Activated naive CD4-positive, alpha-beta T cell (primary cell): ENCODE measurements at places on chromosomes 4 and X.
A peak's percentile ranks its signal among the peaks of the same experiment; 100 is the strongest.

- no peak for DNase-seq
These were observed 156.0 kb upstream of the ANKRD50 start for GRCh38 chr4:124868495-124868894.

DNA sequence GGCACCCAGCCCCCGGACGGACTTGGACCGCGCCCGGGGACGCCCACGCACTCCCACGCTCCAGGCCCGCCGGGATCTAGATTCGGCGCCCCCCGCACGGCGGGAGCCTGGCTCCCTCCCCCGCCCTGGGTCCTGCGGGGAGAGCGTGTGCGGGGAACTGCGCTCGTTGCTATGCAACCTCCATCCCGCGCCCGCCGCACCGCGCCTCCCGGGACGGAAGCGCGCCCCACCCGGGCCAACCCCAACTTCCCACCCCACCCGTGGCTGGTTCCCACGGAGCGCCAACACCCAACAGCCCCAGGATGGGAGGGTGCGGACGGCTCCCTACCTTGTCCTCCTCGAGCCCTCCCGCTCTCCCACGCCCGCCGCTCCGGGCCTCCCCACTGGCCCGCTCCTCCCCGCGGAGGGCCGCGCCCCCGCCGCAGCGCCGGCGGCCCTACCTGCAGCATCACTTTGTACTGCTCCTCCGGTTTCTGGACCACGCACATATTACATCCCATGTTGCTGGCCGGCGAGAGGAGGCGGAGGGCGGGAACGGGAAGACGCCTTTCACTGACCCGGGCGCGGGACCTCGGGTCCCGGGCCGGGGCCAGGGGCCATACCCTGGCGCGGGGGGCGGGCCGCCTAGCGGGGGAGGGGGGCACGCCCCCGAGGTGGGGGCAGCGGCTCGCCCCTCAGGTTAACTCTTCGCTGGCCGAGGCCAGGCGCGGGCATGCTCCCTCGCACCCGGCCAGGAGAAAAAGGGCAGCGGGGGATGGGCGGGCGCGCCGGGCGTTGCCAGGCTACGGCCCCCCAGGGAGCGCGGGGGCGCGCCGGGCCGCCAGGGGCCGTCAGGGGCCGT, at the start of gene PDZD4:
Gene PDZD4 (minus strand): TSS at position 746 of the 841 bp plus-strand sequence. CDS start 246 bp downstream, at position 500.
- DNase-seq = no peak

- DNase-seq = no peak
These were observed 8.0 kb upstream of the FNIP2 start for GRCh38 chr4:158760866-158761265.

GRCh38 chr4:113052379-113052951, 3.0 kb downstream of the ANK2 start:
- no peak for DNase-seq

GRCh38 chr4:1285151-1285789, 4.4 kb upstream of the MAEA start:
- no peak for DNase-seq

DNA sequence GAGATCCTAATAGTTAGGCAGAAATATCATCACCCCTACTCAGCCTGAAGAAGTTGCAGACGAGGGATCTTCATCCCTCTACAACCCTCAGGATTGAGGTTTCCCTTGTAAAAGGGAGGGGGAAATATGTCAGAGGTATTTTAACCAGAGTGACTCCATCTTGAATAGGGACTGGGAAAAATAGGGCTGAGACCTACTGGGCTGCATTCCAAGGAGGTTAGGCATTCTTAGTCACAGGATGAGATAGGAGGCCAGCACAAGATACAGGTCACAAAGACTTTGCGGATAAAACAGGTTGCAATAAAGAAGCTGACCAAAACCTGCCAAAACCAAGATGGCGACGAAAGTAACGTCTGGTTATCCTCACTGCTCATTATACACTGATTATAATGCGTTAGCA, 17.5 kb downstream of the IL13RA2 start:
- DNase-seq = no peak

GRCh38 chr4:40122941-40123340, 66.3 kb downstream of the N4BP2 start:
- no peak for DNase-seq

- DNase-seq = no peak
These were observed 94.5 kb upstream of the EOLA2 start for GRCh38 chrX:150032742-150033141.

GRCh38 chr4:6221301-6221850, 21.0 kb upstream of the JAKMIP1 start:
- no peak for DNase-seq

- DNase-seq = no peak
These were observed 1.1 kb upstream of the CHST7 start for GRCh38 chrX:46572340-46572936.

DNA sequence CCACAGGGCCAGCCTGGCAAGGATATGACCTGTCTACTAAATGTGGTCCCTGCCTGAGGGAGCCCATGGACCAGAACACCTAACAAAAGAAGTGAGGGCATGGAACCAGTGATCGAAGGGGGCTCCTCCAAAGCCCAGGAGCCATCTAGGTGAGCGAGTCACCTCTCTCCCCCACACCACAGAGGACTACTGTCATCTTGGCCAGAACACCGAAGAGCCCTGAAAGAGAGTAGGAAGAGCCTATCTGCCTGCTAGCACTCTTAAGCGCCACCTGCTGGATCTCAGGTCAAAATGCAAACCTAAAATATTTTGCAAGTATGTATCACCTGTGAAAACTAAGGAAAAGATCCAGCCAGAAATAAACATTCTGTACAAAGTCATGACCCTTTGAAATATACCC, 137.9 kb upstream of the ZXDB start:
- DNase-seq = no peak

DNA sequence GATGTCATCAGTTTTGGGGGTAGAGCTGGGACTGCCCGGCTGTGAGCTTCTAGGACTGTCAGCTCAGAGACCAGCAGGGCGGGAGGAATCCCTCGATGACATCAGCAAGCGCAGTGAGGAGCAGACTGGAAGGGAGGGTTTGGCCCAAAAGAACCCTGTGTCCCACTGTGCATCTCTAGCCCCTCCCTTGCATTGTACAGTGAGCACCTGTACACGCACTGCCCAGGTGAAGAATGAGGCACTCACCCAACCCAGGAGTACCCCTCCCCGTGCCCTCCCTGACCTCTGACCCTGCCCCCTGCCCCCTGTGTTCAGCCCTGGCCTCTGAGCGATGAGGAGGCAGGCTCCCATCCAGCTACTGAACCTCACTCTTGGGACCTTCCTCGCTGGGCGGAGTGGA, 92.9 kb downstream of the HMX1 start:
- DNase-seq = no peak

DNA sequence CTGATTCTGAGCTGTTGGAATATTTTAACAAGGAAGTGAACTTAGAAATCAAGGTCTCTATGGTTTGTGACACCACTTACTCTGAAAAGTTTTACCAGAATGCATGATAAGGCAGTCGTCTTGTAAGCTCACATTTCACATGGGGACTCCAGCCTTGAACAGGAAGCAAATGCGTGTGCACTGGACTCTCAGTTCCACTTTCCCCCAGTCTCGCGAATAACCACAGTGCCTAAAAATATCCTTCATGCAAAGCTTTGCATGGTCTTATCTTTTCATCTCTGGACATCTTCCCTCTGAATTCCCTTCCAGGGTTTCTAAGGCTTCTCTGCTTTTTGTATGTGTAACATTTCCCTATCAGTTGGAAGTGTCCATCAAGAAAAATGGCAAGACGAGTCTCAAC, 581.8 kb downstream of the NLGN4X start:
- no peak for DNase-seq

- no peak for DNase-seq
These were observed 53.9 kb upstream of the TET2 start for GRCh38 chr4:105092768-105093167.

DNA sequence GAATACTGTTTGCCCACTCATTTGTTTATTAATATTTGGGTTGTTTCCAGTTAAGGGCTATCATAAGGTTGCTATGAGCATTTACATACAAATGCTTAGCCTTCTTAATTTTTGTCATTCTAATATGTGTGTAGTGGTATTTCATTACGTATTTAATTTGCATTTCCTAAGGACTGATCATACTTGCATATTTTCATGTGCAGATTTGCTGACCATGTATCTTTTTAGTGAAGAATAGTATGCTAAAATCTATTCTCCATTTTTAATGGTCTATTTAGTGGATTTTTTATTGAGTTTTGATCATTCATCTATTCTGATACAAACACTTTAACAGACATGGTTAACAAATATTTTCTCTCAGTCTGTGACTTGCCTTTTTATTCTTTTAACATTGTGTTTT, 949.5 kb downstream of the RAB28 start:
- DNase-seq = no peak

GRCh38 chrX:120015145-120016067, 62.1 kb downstream of the RHOXF2B start:
- no peak for DNase-seq

DNA sequence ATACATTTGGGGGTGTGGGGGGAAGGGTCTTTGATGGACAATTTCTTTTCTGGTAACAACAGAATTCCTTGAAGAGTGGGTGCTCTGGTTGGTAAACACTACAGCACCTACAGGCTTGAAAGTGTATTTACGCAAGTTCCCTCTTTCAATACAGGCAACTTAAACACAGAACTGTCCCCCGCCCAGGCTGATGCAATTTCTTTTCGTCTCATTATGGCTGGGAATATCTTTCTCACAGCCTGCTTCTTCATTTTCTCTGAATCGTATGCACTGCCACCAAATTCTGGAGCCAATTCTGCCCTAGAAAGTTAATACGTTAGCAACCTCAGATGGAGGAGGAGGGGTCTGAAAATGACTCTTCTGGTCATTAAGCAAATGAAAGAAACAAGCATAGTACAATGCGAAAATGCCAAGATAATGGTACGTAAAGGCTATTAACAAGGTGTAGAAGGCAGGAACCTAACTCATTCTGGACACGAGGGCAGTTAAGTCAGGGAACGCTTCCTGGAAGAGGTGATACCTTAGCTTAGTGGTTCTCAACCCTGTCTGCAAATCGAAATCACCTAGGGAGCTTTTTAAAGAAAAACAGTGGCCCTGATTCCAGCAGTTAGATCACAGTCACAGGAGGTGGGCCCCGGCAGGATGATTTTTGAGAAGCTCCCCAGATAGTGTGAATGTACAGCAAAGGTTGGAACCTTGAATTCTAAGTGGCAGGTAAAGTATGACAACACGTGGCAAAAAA, 1.0 kb downstream of the AGA start:
- no peak for DNase-seq

DNA sequence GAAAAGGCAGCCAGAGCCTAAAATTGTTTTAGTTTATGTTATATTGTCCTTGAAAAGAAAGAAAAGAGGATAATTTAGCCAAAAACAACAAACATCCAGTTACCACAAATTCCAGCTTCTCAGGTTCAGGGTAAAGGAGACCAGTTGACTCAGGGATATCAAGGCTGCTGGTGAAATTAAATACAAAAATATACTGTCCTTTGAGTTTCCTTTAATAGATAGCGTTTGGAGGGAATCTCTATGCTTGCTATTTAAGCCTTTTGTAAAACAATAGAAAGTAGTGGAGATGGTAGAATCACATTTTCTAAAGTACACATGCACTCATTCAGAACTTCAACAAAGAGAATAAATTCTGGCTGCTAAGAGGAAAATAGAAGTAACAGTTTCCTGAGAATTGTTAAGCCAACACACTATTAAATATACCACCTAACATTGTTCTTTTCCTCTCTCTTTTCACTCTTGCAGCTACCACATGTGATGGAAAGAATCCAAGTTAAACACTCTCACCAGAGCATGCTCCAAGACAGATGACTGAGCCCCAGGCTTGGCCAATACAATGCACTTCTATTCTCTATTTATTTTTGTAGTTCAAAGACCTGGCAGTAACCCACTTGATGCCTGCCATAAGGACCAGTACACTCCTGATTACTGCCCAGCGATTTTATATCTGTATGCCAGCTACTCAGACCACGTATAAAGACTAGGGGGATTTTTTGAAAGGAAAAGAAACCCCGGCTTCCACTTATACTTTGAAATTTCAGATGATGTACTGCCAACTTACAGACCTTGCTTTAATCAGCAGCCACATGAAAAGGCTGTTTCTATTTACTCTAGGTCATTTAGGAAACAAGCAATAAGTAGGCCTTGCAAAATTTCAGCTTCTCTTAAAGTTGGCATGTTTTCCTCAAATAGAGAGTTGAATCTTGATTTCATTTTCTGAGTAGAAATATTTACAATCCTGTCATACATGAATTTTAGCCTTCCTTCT, 756.9 kb downstream of the FAT4 start:
- DNase-seq = no peak

DNA sequence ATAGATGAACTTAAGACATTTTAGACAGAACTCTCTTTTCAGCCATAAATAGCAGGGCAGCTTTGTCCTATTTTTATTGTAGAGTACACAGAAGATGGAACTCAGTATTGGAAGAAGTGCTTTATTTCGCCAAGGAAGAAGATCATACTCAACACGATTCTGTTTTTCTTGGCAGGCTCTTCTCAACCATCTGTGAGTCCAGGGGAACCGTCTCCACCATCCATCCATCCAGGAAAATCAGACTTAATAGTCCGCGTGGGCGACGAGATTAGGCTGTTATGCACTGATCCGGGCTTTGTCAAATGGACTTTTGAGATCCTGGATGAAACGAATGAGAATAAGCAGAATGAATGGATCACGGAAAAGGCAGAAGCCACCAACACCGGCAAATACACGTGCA, 37.6 kb downstream of the KIT start:
- no peak for DNase-seq

- DNase-seq = no peak
These were observed 95.4 kb downstream of the NKX6-1 start for GRCh38 chr4:84403656-84404055.

DNA sequence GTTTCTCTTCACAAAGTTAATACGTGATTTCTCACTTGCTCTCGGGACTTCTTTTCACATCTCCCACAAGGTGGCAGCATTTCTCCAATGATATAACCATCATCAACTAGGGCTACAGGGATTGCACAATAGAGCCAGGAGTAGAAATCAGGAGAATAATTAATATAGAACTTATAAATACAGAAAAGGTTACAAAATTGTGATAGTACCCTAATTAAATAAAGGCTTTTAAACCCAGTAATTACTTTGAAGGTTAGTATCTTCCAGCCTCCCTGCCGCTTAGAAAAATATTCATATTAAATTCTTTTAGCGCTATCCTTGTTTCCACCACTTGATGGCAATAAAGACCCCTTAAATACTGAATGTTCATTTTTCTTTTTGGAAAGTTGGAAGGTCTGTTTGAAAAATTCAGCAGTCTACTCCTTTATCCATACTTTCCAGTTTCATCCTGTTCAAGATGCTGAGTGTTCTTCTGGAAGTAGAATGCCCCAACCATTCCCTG, 65.8 kb downstream of the RASGEF1B start:
- no peak for DNase-seq

GRCh38 chrX:2192584-2193272, 308.0 kb downstream of the DHRSX start:
- DNase-seq = no peak

GRCh38 chr4:7779432-7779768, 160.3 kb downstream of the AFAP1 start:
- DNase-seq = no peak

DNA sequence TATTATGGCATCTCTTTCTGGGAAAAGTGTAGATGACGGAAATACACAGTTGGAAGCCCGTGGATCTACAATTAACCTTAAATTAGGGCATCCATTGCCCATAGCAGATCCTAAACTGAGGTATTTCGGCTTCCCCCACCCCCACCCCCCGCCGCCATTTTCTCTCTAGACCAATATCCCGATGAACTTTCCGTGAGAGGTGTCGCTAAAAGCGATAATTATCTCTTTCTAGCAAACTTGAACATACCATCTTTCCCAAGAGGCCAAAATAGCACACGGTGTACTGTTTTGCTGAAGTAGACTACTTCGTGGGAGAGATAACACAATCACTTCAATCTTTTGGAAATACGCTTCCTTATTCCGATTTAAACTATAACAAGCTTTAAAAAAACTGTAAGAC, 554 bp downstream of the KLHL15 start:
- no peak for DNase-seq

GRCh38 chrX:15854080-15854655, 445 bp downstream of the AP1S2 start:
- DNase-seq = peak; percentile 6
